ENCODE measurements at places on chromosomes 11 and 22.

- DNase-seq: no peak
Observed at GRCh38 chr11:44338026-44338425, 28.1 kb upstream of the ALX4 start.

DNA sequence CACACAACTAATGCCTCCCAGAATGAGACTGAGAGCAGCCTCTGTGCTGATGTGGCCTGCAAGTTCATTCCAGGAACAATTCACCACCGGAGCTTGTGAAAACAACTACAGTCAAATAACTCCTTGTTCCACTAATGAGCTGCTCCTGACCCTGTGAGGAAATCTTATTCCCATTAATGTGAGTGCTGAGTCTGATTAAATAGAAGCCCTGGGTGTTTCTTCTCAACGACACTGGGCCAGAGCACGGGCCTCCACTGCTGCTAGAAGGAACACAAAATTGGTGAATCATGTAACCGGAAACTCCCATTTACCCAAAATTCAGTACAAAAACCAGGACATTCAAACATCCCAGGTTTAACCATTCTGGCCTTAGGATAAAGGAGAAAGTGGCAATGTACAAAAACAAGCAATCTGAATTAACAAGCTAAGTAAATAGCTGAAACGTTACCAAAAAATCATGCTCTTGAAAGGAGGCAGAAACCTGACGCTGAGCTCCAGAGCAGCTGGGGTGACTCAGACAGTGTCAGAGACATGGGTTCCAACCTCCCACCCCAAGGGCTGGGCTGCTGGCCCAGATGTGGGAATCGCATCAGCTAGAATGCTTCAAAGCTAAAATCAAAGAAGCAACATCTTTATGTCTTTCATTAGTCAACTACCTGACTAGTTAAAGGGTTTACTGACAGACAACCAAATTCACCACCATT, 26.7 kb downstream of the SERGEF start:
- no peak for DNase-seq

DNA sequence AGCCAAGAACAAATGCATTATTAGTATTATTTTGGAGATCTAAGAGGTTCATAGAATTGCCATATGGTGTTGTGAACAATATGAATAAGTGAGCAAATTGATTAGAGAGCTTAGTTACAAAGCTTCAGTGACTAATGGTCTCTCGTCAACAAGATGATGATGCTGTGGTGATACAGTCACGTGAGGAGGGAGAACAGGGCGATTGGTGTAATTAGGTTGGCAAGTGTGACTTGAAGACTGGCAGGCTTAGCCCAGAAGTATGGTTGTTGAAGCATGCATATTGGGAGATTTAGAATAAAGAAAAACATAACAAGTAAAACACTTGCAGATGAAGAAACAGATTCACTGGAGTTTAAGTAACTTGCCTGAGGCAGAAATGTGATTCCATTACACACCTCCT, 100.6 kb upstream of the SORL1-AS1 start:
- no peak for DNase-seq

- no peak for DNase-seq
Observed at GRCh38 chr22:31618057-31618456, 44.0 kb downstream of the PISD start.

GRCh38 chr11:75496305-75496752, 29.4 kb downstream of the GDPD5 start:
- DNase-seq: no peak
